ENCODE measurements at places on chromosomes 13 and 19.

DNA sequence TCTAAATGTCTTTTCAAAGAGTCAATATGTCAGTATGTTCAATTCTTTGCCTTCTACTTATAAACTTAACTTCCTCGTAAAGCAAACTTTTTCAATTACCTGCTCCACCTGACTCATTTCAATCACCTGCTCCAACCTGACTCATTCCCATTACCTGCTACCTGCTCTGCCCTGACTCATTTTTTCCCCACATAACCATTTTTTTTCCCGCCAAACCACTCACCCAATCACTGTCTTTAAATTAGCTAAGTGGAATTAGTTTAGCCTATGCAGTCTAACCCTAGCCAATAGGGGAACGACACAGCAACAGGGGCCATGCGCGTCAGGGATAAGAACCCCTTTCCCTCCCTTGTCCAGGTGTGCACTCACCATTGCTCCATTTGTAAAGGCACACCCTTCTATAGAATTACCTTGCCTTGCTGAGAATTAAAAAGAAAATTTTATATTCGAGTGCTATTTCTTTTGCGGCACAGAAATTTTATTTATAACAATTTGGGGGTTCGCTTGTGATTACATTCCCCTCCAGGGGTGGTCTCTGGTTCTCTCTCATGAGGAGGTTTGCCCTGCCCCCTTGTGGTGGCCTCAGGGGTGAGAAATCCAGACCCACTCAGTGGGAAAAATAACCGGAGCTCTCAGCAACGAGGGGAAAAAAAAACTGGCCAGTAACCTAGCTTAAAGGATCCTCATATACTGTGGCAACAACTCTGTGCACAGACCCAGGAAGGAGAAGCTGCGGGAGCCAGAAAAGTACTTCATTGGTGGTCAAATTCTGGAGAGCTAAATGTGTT, 193.1 kb downstream of the ZNF486 start:
- no peak for DNase-seq

DNA sequence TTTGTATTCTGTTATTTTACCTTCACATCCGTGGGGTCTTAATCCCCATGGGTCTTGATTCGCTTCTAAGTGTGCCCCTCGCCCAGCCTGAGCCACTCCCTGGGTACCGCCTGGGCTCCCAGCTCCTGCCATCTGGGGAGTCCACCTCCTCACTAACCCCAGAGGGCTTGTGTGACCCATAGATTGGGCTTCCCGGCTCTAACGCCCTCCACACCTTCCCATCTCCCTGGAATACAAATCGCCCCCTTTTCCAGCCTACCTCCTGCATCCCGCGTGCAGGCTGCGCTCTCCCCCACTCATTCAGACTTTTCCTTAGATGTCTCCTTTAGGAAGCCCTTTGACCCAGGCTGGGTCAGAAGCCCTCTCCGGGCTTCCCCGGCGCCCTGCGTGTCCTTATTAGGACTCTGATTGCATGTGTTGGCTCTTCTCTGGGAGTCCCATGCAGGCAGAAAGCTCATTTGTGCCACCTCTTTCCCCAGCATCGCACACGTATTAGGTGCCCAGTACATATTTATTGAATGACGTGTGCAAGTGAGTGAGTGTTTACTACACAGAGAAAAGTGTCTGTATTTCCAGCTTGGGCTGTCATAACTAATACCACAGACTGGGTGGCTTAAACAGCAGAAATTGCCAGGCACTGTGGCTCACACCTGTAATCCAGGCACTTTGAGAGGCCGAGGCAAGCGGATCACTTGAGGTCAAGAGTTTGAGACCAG, 757 bp downstream of the CCDC124 start:
- DNase-seq = no peak

GRCh38 chr13:67438465-67438864, 208.3 kb upstream of the PCDH9 start:
- peak; percentile 29 for DNase-seq

DNA sequence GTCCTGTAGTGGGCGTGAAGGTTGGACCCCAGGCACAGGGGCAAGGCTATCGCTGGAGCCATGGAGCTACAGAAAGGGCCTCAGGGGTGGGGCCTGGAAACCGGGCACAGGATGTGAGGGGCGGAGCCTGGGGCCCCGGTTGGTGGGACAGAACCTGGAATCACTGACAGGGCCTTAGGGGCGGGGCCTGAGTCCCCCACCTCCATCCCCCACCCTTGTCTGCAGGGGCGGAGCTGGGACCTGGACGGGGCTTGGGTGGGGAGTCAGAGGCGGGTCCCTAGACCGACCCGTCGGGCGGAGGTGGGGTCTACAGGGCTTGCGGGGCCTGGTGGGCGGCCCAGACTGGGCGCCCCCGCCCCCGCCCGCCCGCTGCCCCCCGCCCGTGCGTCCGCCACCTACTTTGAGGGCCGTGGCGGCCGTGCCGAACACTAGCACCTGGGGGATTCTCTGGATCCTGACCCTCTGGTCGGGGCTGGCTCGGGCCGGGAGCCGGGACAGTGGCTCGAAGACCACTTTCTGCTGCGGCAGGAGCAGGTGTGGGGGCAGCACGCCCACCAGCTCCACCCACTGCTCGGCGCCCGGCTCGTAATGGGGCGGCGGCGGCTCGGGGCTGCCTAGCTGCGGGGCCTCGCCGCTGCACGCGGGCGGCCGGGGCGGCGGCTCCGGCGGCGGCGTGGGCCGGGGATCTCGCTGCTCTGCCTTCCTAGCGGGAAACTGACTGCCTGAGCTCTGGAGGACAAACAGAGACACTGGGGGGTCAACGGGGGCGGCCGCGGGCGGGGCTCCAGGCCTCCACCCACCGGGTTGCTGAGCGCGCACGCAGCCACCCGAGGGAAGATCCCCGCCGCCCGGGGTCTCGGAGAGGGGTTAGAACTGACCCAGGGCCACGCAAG, 26.3 kb downstream of the DCAF15 start:
- DNase-seq = peak; percentile 69

DNA sequence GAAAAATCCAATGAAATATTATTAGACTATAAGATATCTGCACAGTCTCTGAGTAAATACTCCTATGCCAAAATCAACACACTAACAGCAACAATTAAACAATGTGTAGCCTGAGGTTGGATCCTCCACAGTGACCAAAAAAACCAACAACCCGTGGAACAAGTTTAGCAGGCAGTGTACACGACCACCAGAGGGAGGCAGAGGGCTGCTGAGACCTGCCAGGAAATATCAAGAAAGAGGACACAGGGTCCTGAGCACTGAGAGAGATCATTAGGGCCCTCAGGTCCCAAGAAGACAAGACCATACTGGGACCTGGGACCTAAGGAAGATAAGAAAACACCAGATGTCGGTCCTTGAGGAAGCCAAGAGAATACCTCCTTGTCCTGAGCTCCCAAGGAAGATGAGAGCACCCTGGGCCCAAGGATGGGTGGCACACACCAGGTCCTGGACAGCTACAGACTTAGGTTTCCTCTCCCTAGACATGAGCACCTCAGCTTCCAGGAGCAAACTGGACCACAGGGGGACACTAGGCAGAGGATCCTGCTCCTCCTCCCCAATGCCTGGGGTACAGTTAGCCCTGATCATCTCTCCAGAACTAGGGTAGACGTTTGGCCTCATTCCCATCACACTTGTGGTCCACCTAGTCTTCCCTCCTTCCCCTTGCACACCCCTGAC, 822 bp upstream of the ZNF274 start:
- DNase-seq = peak; percentile 88

DNA sequence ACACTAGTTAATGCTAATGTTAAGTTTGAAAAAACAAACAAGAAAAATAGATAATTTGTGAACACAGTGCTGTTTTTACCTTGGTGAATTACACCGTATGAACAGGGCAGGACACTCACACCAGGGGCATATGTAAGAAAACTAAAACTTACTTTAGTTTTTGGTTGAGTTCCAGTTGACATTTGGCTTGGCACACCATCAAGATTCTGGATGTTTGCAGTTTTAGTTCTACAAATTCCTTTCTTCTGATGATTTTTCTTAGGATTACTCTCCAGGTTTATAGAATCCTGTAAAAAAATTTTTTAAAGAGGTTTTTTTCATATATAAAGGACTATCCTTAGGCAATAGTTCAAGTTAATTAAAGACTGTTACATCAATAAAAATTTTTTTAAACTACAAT, 238.5 kb upstream of the STARD13 start:
- no peak for DNase-seq

DNA sequence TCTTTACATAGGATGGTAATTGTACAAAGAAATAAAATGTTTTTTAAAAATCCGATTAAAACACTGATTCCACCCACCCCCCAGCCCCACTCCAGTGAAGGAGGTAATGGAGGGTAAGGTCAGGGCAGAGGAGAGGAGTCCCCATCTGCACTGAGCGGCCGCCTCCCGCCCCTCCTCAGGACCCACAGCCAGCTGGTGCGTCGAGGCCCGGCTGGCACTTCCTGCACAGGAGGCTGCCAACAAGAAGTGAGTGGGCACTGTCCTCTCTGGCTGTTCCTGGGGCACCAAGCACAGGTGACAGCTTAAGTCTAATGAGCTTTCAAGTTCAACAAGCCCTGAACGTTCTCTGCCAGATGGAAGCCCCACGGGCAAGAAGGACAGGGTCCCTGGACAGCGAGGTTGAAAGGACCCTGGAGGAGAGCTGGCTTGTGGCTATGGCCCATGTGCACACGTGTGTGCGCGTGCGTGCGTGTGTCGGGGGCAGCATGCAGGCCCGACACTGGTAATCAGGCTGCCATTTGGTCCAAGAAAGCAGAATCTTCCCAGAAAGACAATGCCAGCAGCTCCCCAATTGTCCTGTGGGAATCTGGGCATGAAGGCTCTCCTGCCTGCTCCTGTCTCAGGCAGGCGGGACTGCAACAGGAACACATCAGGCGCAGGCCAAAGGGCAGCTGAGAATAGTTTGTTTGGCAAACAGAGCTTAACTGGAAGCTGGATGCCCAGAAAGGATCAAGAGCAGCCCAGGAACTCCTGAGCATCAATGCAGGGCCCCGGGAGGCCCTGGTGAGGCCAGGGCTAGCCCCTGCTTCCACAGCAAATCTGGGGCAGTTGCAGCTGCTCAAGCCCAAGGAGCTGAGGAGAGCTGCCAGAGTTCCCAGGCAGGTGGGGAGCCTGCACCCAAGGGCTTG, 15.1 kb upstream of the EPHX3 start:
- DNase-seq = no peak

DNA sequence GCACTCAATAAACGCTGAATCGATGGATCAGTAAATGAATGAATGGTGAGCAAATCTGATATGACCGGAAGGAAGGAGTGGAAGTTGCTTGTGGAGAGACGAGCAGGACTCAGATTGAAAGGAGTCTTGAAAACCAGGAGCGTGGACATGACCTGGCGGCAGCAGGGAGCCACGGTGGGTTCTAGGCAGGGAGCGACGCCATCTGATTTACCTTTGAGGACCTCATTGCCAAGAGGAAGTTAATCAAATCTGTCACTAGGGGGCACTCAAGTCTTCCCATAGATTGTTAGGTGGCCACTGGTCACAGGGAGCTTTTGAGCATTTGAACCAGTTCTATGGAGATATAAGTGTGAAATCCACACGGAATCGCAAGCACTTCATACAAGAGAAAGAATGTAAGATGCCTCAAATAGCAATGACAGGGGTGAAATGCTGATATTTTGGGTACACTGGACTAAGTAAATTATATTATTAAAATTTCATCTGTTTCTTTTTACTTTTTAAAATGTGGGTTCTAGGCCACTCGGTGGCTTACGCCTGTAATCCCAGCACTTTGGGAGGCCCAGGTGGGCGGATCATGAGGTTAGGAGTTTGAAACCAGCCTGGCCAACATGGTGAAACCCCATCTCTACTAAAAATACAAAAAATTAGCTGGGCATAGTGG, 9.2 kb upstream of the FBN3 start:
- DNase-seq = peak; percentile 87

DNA sequence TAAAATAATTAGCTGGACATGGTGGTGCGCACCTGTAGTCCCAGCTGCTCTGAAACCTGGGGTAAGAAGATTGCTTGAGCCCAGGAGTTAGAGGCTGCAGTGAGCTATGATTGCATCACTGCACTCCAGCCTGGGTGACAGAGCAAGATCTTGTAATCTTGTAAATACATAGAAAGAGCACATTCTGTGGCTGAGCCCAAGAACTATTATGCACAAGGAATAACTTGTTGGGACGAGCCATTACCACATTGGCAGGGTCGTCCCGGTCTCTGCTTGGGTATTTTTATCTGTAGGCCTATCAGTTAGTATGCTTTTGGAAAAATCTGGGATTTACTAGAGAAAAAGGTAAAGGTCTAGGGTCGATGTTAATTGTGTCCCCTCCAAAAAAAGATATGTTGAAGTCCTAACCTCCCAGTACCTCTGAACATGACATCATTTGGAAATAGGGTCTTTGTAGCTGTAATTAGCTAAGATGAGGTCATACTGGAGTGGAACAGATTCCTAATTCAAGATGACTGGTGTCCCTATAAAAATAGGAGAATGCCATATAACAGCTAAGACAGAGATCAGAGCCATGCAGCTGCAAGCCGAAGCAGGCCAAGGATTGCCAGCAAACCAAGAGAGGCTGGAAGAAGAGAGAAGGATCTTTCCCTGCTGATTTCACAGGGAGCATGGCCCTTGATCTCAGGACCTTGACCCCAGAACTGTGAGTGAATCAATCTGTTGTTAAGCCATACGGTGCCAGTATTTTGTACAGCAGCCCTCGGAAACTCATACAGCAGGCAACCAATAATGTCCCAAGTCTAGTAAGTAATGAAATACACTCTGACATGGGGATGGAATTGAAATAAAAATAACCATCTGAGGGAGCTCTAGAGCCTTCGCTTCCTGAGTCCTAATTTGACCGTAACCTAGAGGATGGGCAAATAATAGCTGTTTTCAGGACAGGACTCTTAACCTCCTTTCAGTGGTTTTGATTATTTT, 77.0 kb downstream of the TM9SF2 start:
- DNase-seq = peak; percentile 10

GRCh38 chr13:77184455-77184854, 142.4 kb downstream of the MYCBP2 start:
- no peak for DNase-seq

DNA sequence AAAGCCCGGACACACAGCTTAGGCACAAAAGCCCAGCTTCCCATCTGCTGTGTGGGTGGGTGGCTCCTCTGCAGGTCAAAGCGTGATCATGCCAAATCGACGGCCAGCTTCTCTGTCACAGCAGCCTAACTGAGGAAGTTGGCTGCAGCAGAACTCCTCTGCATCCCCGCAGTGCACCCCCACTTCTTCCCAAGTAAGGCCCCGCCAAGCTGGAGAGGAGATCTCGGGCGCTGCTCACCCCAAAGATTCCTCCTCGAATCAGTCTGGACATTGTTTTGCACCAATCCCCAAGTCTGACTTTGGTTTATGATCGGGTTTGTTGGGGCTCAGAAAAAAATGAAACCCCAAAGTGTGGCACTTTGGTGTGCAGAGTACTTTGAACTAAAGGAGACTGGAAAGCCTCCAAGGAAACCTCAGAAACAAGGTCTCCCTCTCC, 19.7 kb upstream of the CPB2 start:
- DNase-seq = peak; percentile 41

GRCh38 chr13:69879936-69880335, 227.7 kb upstream of the ATXN8OS start:
- no peak for DNase-seq

DNA sequence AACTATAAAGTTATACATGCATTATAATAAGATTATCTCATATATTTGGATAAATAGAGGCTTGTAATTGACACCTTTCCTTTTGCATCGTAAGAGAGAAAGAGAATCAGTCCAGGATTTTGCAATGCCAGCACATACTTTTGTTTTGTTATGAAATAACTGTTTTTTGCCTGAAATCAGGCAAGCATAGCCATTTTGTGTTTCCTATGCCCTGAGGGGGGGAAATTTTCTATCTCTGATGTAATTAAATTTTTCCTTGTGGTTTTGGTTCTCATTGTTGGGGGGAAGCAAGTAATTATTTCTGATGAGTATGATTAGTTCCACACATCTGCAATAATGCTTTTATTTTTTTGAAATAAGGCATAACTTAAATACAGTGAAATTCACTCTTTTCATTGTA, 229.4 kb downstream of the NDFIP2 start:
- no peak for DNase-seq

GRCh38 chr19:491146-491741, 5.0 kb upstream of the MADCAM1 start:
- no peak for DNase-seq

Data from hematopoietic multipotent progenitor cell treated with erythropoietin and hydrocortisone succinate and interleukin-3 and kit ligand, for 8 days (in vitro differentiated cells).